ENCODE measurements at places on chromosomes 6 and 20.

GRCh38 chr20:48574383-48574782, 253.4 kb downstream of the PREX1 start:
- no peak for DNase-seq

DNA sequence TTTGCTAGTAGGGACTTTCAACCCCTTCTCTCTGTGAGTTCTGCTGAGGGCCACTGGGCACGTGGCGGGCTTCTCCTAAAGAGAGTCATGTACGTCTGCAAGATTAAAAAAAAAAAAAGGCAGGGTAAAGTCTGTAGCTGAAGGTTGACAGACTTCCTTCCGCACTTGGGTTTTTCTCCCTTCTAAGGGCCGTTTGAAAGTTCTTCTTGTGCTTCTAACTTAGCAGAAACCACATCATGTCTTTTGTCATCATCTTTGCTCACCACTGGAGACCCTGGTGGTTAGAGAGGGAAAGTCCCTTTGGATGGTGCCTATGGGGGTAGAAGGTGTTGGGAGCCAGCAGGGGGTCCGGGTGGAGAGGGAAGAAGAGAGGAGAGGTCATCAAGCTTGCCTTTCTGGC, 31.4 kb downstream of the PRDM1 start:
- peak; percentile 84 for DNase-seq

DNA sequence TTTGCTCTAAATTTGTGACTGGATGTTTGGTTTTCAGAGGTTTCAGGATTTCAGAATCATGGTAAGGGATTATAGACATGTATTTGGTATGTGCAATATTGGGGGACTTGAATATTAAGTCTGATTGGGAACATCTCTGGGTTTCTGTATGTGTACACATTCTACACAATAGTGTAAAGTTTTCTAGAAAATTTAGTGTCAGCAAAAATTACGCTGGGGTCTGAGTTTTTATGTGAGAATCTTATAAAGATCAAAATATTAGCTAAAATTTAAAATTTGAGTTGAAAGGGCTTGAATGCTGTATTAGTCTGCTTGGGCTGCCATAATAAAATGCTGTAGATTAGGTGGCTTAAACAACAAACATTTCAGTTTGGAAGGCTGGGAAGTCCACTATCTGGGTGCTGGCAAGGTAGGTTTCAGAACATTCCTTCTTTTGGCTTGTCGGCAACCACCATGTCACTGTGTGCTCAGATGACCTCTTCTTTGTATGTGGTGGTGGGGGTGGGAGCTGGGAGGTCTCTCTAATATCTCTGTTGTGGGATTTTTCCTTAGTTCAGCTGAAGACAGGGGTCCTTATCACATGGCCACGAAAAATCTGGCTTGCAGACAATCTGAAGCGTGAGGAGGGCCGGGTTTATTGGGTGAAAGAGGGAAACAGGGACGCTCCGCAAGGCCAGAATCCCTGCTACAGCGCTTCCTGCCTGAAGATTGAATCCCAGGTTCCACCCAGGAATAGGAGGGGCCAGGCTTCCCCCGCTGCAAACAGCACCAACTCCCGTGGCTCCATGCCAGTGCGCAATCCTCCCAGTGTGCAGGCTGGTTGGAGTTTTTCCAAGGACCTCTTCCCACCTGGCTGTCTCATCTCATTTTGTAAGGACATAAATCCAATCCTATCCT, 299.7 kb downstream of the PLCB1 start:
- no peak for DNase-seq

DNA sequence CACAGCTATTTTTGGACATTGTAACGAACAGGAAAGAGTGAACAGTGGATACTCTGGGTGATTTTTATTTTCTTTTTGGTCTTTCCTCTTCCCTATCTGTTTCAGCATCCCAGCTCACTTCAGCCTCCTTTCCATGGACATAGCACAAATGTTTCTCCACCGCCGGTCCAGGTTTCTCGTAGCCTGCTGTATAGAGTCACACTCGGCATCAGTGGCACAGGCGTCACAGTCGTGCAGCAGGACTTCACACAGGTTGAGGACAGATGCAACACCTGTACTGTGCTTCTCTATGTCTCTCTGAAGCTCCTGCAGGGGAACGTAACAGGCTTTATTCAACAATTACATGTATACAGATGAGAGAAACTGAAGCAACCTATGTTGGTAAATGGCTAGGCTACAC, 348.3 kb downstream of the ESR1 start:
- no peak for DNase-seq

DNA sequence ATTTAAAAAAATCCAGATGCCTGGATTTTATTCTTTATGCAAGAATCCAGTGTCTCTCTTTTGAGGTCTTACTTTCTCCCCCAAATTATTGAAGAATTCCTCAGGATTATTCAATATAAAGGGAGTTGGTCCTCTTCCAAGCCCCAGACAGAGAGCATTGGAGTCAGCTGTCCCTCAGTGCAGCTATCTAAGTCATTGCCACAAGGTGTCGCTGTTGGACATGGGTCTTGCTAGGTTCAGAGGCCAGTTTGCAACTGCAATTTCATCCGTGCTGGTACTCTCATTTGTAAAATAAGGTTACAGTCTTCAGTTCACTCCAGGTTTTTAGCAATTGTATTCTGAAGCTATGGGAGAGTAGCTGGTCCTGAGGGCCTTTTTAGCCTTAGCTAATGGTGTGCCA, 27.8 kb downstream of the CCN2 start:
- no peak for DNase-seq

- DNase-seq = no peak
Observed at GRCh38 chr6:145715426-145715825, 19.9 kb downstream of the EPM2A start.

- DNase-seq = no peak
Observed at GRCh38 chr6:125519367-125519766, 217.6 kb upstream of the HDDC2 start.

DNA sequence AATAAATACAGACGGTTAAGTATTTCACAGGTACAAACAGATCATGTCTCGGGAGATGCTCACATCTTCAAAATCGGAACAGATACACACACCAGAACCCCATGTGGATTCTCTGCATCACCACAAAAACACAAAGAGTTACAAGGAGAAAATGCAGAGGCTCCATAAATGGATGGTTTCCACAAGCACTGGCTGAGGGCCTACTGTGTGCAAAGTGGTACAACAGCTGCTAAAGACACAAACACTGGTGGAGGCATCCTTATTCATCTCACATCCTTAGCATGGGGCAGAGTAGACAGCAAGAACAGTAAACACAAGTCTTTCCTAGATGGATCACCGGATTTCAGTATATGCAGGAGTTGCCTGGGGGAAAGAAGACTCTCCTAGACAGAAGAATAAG, 88.8 kb downstream of the DTNBP1 start:
- no peak for DNase-seq

DNA sequence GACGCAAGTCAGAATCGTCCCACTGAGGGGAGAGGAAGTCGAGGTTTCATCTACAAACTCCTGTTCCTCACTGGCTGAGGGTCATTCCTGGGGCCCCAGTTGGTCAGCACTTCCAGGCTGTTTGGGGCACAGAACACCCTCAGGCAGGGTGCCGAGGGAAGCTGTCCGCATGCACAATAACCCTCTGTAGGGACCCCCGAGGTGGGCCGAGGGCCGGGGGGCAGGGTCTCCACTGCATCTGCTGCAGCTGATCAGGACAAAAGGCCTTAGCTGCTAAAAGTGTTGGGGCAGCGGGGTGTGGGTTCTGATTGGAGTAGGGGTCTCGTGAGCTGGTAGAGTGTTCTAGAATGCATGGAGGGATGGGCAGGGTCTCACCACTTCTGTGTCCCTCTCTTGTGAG, 125.1 kb downstream of the TOX2 start:
- no peak for DNase-seq

DNA sequence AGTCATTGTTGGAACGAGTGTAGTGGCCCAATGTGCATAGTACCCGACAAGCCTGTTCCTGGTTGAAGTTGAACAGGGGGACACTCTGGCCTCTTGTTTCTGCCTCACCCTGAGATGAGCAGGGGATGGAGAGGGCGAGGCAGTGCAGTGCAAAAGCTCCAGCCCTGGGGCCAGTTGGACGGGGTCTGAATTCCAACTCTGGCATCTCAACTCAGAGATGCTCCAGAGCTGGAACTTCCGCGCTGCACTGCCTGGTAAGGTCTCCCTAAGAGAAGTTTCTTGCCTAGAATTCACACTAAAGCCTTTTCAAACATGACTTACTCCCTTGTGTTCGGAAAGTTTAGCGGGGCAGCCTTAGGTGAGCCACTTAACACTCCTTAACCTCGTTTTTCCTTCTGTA, 72.3 kb upstream of the SLC22A1 start:
- DNase-seq = no peak

GRCh38 chr20:59318201-59318790, 17.9 kb downstream of the EDN3 start:
- no peak for DNase-seq

- DNase-seq = no peak
Observed at GRCh38 chr20:51272401-51272800, 249.5 kb upstream of the KCNG1 start.

DNA sequence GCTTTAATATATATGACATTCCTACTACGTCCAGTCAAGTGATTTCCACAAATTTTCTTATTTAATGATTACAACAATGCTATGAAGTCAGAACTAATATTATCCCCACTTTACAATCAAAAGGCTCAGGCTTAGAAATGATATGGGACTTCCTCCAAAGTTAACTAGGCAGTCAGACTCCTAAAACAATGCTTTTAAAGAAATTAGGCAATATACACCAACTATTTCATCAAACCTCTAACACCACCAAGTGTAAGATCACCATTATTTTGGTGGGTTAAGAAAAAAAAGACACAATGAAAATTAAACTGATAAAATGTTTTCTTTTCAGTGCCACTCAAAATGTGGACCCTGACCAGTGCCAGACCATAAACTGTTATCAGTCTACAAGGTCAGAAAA, 256.1 kb upstream of the RUNX2 start:
- no peak for DNase-seq

- no peak for DNase-seq
Observed at GRCh38 chr6:71091167-71091566, 134.3 kb upstream of the B3GAT2 start.

DNA sequence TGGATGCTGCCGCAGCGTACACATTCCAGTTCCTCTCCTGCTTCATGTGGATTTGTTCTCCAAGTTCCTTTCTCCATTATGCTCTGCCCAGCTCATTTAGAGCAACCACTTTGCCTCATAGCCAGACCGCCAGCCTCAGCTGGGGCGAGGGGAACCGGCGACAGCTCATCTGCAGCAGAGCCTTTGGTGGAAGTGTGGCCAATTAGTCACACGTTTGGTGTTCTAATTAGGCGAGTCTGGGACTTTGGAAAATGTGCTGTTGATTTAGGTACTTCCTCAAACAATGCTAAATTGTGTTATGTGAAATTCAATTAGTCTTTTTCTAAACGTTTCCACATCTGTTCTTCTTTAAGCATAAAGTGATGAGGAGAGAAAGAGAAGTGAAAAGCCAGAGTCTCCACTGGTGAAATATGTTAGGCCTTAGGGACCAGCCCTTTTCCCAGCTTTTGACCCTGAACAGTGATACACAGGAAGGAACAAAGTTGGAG, 217.9 kb downstream of the TBX18 start:
- DNase-seq = no peak

DNA sequence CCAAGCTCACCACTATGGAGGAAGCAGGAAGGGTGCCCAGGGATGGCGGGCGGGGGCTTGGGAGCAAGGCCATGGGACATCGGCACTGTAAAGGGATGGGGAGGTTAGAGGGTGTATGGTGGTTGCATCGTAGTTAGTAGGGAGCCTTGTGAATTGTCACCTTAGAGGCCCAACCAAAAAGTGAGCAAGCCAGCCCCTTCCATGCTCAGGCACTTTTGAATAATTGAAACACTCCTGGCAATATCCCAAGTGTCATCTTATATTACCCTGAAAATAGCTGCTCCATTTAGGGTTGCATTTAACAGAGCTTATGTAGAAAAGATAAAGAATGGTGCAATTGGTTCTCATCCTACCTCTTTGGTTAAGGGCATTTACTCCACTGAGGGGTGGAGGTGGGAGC, 169.2 kb downstream of the SAMD5 start:
- no peak for DNase-seq

GRCh38 chr6:160500639-160501038, 152.5 kb downstream of the SLC22A3 start:
- no peak for DNase-seq

DNA sequence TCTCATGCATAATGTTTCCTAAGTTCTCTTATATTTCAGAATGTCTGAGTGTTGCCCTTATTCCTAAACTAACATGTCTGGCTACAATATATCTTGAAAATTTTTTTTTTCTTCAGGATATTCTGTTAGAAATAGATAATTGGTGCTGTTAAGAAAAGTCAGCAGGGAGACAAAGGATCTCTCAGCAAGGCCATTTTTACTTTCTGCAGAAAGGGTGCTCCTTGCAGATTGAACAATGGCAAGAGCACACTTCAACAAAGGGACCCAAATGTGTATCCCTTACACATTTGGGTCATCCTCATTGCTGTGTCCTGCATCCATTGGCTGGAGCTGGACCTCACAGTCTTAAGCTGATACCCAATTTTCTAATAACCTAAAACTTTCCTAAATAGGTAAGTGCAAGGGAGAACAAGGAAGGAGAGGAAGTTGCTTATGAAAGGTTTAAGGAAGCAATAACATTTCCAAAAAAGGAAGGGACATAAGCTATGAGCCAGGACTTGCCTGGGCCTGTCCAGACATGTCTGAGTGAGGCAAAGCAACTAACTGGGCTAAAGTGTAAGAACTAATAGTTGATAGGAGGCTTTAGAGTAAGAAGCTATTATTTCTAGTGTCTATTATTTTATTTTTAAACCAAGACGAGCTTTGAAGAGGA, 429.6 kb downstream of the BCKDHB start:
- no peak for DNase-seq

- DNase-seq = no peak
Observed at GRCh38 chr6:49847014-49847413, 19.3 kb downstream of the CRISP1 start.

GRCh38 chr20:41095110-41095969, 42.0 kb upstream of the PLCG1 start:
- peak; percentile 50 for DNase-seq

DNA sequence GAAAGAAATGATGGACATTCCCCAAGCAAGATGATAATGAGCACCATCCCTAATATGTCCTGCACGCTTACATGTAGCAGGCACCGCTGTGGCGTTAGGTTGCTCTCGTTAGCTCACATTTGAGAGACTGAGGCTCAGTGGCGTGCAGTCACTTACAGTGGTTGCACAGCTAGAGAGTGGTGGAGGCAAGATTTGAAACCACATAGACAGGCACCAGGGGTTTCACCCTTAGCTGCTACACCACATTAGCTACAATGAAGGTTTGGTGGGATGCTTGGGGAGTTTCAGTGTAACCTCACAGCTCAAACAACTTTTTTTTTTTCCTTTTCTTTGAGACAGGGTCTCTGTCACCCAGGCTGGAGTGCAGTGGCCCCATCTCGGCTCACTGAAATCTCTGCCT, 3.7 kb downstream of the COX4I2 start:
- DNase-seq = no peak

- DNase-seq = no peak
Observed at GRCh38 chr6:150391890-150392289, 23.1 kb downstream of the IYD start.

DNA sequence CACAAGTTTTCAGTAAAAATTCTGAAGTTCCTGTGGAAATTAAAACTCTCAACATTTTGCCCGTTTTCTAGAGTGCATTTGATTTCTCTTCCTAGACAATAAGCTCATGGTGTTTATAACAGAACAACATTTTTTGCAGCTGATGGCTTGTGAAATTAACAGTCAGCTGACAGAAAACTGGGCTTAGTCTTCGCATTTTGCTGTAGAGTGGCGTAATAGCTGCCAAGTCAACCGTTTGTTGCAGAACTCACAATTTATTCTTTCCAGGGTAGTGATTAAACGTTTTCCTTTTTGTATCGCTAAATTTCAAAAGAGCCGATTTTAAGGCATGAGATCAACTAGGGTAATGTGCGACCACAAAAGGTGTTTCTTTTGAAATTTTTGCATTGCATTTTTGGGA, 1.4 kb downstream of the SPO11 start:
- no peak for DNase-seq

- no peak for DNase-seq
Observed at GRCh38 chr6:43396408-43397149, 27.1 kb upstream of the ZNF318 start.

Measured in central memory CD4-positive, alpha-beta T cell (primary cell).